ENCODE measurements at places on chromosomes 6 and 20.

DNA sequence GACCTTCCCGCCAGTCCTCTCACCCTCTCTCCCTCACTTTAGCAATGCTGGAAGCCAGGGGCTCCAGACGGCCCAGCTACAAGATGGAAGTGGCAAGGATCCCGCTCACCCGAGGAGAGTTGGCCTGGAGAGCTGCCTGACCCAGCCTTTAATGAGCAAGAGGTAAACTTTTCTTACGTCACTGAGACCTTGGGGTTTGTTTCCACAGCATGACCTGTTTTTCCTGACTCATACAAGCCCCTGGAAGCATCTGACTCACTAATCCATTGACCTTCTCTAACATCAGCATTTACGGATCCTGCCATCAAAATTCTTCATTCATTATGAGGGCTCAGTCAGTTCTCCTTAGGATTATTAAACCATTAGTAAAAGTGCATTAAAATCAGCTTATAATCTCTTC, 120.4 kb downstream of the MYLK4 start:
- no peak for DNase-seq

DNA sequence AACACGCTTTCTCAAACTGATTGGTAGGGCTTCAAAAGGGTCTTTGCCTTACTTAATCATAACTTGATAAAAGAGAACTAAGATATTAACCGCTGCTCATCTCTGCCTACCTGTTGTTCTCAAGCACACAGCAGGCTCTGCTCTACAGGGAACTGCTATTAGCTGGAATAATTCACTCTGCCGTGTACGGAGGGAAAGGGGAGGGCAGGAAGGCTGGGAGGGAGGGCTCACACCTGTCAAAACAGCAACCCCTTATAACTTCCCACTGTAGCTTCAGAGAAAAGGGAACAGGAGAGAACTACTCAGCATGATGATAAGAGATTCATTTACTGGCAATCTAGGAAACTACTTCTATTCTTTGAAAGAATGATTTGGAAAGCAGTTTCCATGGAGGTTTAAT, 75.1 kb downstream of the ZMYND8 start:
- no peak for DNase-seq

DNA sequence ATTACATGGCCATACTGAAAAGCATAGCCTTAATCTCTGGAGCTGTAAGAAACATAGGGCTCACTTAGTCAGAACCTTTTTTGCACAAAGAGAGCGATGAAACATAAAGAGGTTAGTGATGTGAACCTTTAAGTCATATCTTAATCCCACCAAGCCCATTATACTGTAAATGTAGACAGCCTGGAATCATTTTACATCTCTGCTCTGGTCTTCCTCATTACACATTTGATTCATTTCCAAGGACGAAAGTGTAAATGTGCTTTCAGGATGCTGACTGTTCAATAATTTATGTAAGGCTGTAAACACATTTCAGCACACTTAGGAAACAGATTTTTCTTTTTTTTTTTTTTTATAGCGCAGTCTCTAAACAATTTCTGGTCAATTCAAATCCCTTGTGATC, 131.3 kb upstream of the B3GAT2 start:
- no peak for DNase-seq

DNA sequence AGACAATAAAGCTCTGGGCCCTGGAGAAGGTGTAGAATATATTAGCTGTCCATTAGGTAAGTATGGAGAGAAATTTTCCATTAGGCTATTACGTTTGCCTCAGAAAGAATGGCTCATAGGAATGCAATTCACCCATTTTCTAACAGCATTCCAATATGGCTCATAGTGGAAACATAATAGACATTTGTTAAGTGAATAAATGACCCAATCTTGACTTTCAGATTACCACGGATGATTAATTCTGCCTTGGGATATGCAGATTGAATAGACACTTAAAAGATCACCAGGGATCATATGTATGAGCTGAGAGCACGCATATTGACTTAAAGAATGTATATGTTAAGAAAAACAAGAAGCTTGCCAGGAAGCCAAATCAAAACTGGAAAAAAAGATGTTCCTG, 209.1 kb upstream of the CDYL start:
- no peak for DNase-seq

DNA sequence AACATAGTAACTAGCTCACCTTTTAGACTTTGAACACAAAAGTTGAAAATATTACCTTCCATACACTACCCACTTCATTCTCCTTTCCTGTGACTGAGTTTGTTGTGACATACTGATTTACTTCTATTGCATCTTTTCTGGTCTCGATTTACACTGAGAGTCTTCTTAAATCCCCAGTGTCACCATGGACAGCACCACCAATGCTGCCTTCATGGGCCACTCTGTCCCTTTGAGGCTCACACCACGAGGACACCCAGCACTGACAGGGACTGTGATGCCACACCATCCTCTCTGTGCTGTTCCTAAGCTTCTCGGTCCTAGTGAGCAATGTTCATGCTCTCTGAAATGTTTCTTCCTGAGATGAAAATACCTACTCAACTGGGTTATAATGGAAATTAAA, 337.1 kb upstream of the IRAK1BP1 start:
- no peak for DNase-seq

GRCh38 chr6:135062735-135063134, 8.1 kb upstream of the HBS1L start:
- DNase-seq: no peak
